ENCODE measurements at places on chromosomes 2 and 18.

DNA sequence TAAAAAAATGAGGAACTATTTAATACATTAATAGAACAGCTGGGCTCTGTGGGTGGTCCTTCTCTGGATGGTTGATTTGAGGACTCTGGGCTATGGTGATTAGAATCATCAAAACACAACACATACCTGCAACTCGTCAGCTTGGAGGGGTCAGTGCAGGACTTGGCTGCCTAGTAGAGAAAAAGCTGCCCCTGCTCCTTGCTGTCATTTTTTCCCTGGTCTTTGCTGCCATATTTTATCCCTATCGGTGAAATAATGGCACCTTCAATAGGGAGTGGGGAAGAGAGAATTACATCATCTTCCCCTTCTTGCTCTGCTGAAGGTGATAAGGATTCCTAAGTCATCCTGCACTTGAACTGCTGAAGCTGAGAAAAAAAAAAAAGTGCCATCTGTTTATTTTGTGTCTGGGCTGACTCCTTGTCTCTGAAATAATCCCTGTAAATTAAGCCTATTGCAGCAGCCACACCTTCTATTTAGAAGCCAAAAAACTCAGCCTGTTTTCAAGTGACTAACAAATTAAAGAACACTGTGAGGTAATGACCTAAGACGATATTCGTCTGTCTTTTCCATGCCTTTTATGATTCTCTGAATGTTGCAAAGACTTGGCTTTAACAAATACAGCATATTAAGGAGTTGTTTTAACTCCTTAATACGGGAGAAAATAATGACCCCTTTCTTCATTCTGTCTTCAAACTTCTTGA is 89.3 kb downstream of the ACVR1 start:
- DNase-seq: no peak

GRCh38 chr2:86393521-86394491 is 47.4 kb upstream of the KDM3A start:
- DNase-seq: no peak

GRCh38 chr2:11659851-11660250 is 10.1 kb downstream of the NTSR2 start:
- no peak for DNase-seq

- DNase-seq: peak; percentile 62
Measured at GRCh38 chr2:79512442-79513401, at the start of gene CTNNA2. Gene CTNNA2, plus strand, starts transcription at chr2:79513051.

- DNase-seq: peak; percentile 68
Measured at GRCh38 chr18:74784752-74785151, 187.1 kb downstream of the ZNF407 start.

DNA sequence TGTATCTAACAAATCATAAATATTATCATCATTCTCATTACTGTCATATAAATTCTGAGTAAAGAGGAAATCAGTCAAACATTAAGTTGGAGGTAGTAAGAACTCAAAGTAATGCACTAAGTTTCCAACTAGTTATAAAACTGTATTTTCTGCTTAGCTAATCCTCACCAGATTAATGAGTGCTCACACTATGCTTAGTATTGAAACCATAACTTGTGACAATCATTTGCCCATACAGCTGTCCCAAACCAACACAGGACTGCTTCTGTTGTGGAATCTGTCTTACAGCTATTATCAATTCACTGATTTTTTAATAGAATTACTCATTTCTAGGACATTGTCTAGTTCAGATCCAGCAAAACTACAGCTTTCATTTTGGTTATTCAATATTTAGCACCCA is 41.5 kb upstream of the TANK start:
- DNase-seq: no peak

DNA sequence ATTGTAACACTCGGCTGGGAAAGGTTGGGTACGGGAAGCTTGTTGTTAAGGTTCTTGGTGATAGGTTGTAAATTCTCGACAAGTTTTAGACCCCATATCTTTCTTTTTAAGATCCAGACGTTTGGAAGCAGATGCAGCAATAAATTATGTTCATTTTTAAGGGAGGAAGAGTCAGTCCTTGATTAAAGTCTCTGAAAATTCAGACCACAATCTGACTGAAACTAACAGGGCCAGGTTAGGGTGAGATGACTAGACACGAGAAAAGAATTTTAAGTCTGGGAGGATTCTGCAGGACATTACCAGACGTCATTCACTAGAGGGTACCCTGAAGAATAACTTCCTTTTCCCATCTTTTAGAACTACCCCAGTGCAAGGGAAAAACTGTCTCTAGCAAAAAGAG is 16.1 kb downstream of the WIPF1 start:
- DNase-seq: no peak

All from NCI-H2081 treated with DMSO at 0.1 percent for 48 hours (cell line).